RKO (cell line): ENCODE measurements at places on chromosomes 4 and X.

DNA sequence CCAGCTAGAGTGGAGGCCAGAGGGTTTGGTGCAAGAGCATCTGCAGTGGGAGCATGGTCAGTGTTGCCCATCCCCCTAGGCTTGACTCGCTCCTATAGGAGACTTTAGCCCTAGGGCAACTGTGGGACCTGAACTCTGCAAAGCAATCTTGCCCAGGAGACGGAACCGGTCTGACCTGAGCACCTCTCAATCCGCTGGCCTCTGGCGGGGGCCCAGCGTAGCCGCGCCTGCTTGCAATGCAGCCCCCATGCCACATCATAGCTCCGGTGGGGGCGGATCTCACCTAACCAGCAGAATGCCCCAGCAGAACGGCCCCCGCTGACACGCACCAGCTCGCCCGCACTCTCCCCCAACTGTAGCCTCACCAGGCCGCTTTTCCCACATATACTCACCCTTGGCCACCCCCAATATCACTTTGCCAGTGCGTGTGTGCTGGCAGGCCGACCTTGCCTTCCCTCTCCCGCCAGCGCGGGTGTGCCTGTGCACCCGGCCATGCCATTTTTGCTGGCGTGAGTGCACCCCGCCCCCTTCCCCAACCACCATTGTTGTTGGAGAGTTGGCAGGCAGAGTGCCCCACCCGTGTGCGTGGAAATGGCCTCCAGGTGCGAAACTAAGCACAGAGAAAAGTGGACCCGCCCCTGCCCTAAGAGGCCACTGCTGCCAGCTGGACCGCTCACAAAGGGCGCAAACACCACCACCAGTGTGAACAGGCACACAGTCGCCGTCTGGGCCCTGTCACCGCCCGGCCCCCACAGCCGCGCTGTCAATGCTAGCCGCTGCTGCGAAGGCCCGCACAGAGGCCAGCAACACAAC, 5.8 kb downstream of the BEX4 start:
- no peak for DNase-seq

DNA sequence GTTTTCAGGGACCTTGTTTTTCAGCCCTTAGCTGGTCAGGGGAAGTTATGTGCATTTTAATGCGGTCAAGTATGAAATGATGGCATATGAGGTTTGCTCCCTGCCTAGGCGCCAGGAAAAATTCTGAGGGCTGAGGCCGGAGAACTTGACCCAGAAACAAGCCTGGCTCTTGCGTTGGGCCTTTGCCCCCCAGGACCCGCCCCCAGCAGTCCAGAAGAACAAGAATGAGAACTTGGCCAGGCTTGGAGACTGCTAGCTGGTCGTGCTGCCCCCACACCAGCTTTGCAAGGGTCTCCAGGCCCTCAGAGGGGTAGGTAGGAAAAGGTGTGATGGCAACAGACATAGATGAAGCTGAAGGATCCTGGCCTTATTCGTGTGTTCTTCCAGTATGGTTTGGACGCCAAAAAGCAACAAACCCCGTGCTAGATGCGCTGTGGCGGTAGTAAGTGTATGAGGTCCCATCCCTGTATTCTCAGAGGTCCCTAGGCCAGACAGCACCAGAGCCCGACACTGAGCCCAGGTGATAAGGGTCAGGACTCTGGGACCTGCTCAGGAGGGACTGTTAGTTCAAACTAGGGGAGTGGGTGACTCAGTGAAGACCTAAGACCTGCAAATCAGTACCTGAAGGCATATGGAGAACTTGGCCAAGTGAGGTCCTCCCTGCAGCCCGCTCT, 10.5 kb downstream of the NKX3-2 start:
- no peak for DNase-seq

- no peak for DNase-seq
Measured at GRCh38 chrX:68568136-68568535, 69.3 kb downstream of the YIPF6 start.

DNA sequence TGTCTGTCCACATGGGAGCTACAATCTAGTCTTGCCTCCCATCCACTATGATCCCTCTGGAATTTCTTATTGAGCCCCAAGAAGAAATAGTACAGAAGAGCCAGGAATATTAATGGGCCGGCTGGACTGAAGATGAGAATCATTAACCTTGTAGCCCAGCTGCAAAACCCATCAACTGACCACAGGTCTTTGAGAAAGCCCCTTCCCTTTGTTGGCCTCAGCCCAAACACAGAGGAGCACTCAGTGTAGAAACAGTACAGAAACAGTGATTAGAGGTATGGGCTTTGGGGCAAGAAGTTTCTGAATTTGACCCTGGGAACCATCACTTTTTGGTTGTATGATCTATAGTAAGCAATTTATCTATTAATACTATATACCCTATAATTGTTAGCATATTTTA, 76.8 kb upstream of the RAB40AL start:
- no peak for DNase-seq

DNA sequence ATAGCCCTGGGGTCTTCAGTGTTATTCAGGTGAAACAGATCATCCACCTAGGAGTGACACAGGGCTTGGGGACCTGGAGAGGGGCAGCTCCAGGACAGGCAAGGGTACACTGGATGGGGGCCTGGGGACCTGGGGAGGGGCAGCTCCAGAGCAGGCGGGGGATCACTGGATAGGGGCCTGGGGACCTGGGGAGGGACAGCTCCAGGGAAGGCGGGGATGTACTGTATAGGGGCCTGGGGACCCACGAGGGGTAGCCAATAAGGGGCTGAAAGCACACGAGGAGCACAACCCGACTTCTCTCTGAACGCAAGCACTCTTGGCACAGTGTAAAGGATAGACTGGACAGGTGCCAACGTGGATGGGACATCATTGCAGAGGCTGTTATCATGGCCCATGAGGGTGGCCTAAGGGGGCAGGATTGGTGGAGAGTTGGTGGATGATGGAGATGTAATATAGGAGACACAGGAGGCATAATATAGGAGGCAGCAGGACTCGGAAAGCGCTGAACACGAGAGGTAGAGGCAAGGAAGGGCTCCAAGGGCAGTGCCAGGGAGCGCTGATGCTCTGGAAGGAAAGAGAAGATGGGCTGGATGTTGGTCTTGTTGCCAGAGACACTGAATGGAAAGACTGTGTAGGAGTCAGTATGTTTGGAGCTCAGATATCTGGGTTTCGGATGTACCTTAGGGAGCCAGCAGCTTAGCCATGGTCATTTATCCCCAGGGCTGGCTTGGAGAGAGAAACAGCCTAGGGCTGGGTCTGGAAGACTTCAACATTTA, 37.9 kb upstream of the FGFBP2 start:
- no peak for DNase-seq

DNA sequence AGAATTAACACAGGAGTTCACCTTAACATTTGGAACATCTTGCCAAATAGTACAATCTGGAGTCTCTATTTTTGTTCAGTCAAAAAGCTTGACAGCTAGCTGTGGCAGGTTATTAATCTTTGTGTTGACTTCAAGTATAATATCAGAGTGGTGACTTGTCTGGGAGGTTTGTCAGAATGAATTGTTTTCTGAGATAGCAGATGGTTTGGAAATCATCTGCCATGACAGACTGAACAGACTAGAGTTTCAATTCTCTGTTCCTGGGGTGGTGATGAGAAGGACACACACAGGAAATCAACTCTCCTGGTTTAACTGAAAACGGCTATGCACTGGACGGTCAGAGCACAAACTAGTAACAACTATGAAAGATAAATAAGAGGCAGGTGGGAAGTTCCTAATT, 203.3 kb upstream of the EMCN start:
- no peak for DNase-seq

DNA sequence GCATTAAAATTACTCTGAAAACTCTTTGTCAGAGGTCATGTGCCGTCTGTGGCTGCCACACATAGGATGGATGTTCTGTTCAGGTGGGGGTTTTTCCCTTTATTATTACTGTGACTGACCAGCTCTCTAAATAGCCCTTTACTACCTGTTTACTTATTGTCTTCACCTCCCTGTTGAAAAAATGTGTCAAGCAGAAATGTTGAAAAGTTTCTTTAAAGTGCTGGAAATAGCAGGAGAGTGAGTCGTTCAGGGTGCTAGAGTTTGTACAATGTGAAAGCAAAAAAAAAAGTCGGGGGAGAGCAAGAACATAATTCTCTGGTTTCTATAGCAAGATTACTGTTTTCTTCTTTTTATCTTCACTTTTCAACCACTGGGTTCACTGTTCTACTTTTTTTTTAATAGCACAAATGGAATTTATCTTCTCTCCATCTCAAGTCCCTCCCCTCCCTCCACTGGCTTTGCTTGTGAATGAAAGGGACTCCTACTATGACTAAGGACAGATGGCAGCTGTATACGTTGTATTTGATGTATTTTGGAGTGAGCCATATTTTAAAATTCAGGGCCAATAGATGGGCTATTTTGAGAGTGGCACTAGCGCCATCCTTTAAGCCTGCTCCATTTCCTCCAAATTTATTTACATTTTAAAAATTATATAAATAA, 33.3 kb downstream of the ARX start:
- no peak for DNase-seq

- DNase-seq, result no peak
Measured at GRCh38 chrX:12951595-12951975, 23.3 kb upstream of the TMSB4X start.

- DNase-seq, result no peak
Measured at GRCh38 chr4:11312389-11312788, 116.3 kb downstream of the HS3ST1 start.

- DNase-seq, result no peak
Measured at GRCh38 chr4:147360301-147360700, 120.6 kb upstream of the EDNRA start.

DNA sequence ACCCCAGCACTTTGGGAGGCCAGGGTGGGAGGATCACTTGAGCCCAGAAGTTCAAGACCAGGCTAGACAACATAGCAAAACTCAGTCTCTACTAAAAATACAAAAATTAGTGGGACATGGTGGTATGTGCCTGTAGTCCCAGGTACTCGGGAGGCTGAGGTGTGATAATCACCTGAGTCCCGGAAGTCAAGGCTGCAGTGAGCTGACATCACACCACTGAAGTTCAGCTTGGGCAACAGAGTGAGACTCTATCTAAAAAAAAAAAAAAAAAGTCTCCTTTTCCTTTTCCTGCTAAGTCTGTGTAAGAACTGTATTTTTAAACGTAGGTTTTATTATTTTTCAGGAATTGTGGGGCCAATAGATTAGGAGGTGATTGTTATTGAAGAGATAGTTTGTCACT, 356.7 kb downstream of the ARHGAP24 start:
- DNase-seq, result no peak

DNA sequence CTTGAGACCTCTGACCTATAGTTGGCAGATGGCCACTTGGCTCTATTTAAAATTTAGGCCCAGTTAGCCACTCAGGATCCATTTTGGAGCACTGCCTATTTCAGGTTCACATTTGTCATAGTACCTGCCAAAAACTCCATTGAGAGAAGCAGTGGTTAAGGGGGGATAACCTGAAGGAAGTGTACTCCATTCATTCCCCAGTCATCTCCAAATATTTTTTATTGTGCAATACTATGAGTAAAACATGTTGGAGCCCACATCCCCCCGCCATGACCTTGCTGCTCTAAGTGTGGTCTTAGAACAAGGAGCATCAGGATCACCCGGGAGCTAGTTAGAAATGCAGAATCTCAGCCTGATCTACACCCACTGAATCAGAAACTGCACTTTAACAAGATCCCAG, 21.1 kb downstream of the PLP1 start:
- DNase-seq, result no peak

DNA sequence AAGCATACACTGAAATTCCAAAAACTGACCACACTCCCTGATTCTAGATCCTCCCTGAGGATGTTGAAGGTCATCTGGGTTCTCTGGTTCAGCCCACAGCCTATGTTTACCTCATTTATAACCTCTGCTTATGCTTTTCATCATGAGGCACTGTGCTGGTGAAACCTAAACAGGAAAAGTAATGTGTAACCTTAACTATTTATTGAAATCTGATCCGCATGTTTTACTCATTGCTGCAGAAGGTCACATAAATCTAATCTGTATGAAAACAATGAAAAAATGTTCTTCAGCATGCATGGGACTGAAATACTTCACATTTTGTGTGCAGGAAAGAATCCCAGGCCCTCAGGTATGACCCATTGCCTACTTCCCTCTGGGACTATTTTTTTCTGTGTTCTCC, 30.3 kb downstream of the UCHL1 start:
- no peak for DNase-seq

DNA sequence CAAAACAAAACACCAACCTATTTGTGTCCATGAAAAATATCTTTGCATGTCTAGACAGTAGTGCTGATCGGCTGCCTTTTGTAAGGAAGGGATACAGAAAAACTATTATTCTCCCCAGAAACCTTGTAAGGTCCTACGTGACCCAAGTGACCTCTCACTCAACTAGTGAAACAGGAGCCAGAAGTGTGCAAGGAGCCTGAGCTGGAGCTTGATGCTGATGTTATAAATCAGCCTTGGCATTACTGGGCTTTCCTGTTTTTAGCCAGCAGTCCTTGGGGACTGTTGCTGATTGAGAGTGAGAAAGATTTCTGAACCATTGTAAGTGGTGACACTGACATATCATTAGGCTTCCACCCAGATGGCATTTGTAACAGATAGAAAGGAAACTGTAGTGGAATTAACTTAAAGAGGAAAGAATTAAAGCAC, 100.8 kb upstream of the LIMCH1 start:
- DNase-seq, result no peak

DNA sequence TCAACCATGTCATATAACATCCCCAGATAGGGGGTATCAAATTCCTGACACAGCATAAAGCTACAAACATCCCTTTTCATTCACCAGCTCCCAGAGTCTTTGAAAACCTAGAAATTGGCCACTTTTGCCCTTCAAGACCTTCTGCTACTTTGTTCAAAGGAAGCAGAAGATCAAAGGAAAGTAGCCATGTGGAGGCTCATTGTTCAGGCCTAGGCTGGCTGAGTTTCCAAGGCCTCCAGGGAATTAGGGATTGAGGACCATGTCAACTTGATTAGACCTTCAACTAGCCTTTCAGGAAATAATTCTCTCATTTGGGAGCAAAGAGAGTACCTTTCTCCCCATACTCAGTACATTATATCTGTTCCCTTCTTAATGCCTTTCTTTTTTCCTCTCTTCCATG, 66.8 kb upstream of the ATXN3L start:
- no peak for DNase-seq

DNA sequence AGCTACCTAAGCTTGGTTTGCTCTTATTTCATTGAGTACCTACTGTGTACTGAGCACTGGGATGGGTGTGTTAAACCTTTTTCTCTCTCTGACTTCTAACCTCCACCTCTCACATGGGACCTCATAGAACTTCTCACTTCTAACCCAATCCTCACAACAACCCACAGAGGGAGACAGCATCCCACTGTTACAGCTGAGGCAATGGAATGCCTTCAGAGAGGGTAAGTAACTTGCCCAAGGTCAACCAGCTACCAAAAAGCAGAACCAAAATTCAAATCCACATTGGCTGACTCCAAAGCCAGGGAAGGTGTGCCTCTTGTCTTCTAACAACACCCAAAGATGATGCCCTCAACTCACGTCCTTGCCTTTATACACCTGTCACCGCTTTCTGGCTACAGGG, 5.4 kb downstream of the SEL1L3 start:
- no peak for DNase-seq

- DNase-seq, result no peak
Measured at GRCh38 chrX:18883234-18883960, 100.5 kb downstream of the PHKA2 start.

DNA sequence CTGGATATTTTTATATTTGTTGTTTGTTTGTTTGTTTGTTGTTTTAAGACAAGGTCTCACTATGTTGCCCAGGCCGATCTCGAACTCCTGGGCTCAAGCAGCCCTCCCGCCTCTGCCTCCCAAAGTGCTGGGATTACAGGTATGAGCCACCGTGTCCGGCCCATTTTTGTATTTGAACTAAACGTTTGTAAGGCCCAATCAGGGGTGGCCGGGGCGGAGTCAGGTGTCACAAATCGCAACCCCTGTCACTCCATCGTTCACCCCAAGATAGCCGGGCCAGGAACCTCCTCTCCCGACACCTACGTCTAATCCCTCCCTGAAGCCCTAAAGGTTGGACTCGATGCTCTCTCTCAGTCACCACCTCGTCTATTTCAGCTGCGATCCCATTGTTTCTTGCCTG, 722 bp upstream of the EFHC2 start:
- no peak for DNase-seq
